ENCODE measurements at places on chromosomes 1 and 21.

DNA sequence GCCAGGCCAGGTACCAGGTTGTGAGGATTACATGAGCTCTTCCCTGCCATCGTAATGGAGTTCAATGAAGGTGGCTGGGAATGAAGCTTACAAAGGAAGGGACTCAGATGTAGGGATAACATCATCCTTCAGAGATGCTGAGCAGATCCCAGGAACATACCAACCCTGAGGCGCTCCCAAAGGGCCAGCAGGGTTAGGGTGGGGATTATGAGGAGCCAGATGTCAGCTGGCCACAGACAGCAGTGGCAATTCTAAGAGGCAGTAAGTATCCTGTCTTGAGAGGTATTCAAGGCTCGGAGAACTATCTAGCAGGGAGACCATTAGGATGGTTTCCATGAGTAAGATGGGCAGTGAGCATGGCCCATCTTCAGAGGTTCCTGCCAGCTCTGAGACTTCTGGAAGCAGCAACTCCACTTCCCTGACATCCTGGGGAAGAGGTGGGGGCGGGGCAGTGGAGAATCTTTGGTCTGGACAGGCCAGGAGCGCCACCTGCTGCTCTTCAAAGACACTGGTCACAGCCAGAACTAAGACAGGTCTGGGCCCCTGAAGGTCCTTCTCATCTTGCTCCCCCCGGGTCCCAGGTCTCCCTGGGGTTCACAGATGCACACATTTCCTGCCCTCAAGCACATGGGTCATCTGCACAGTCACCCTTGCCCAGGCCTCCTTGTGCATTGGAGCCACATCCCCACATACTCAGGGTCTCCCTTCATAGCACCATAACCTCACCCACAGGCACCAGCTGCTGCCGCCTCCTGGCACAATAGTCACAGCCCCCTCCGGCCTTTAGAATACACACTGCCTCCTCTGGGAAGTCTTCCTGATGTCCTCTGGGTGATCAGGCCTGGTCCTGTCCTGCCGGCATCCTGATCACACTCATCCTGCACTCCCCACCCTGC is 2.7 kb upstream of the SDC3 start:
- peak; percentile 71 for DNase-seq

DNA sequence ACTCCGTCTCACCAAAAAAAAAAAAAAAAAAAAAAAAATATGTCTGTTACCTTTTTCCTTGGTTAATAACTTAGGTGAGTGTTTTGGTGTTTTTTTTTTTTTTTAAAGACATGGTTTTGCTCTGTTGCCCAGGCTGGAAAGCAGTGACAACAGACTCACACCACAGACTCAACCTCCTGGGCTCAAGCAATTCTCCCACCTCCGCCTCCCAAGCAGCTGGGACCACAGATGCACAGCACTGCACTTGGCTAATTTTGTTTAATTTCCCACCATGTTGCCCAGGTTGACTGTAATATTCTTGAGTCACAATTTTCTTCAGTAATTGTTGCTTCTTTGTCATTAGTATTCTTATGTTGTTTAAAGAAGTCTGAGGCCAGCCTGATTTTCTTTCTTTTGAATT is 149.2 kb upstream of the SYT6 start:
- no peak for DNase-seq

GRCh38 chr1:180791806-180792205 is 120.9 kb upstream of the KIAA1614 start:
- DNase-seq, result no peak

DNA sequence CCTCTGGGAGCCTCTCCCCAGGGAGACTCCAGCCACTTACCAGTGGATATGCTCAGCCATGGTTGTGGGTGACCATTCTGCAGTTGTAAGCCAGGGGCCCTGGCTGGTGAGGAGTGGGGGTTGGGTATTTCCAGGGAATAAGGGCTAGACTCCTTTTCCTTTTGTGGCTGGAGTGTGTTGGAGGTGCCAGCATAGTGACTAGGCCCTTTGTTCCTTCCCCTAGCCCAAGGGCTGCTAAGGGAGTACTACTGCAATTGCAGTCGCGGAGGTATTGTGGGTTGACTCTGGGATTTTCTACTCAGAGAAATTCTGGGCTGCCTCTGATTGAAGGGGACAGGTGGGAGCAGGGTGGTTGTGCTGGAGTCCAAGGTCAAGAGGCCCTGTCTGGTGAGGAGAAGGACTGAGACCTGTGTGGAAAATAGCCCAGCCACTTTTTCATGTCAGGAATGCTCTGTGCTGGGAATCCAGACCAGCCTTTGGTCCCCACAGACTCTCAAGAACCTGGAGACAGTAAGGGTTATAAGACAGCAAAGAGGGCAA is 43.1 kb downstream of the MROH9 start:
- DNase-seq, result no peak

DNA sequence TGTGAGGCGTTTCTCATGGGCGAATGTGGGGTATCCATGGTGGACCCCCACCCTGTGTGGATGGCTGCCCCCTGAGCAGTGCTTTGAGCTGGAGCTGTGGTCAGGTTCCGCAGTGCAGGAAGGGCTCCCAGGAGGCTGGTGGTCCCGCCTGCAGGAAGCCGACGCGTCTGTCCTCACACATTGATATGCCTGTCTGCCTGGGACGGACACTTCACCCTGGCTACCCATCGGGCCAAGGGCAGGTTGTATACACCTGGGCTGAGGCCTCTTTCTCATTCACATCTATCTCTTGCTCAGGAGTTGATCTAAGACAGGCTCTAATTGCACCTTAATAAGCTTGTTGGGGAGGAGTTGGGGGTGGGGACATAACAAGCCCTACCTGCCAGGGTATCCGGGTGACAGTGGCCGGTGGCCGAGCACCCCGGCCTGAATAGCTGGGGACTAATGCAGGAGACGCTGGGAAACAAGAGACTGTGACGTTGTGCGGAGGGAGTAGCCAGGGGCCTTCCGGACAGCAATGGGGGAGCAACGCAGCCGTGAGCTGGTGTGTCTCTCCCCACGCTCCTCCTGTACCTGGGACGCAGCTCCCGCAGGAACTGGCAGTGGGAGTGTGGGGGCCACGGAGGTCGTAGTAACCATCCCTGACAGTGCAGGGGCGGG is 21.7 kb downstream of the PDXK start:
- DNase-seq, result no peak

DNA sequence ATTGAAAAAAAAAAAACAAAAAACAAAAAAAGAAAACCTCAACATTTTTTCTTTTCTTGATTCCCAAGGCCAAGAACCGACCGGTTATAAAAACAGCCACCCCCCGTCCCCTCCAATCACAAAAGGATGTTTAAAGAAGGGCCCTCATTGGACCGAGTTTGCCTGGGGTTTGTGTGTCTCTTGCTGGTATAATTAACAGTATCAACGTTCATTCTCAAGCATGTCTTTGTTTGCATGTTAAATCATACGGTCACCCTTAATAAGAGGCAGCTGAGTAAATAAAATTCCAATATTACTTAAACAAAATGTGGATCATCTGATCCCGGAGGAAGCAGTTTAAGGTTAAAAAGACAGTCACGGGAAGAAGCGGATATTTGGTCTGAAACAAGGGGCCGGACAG is 201.1 kb downstream of the PRDM2 start:
- no peak for DNase-seq

DNA sequence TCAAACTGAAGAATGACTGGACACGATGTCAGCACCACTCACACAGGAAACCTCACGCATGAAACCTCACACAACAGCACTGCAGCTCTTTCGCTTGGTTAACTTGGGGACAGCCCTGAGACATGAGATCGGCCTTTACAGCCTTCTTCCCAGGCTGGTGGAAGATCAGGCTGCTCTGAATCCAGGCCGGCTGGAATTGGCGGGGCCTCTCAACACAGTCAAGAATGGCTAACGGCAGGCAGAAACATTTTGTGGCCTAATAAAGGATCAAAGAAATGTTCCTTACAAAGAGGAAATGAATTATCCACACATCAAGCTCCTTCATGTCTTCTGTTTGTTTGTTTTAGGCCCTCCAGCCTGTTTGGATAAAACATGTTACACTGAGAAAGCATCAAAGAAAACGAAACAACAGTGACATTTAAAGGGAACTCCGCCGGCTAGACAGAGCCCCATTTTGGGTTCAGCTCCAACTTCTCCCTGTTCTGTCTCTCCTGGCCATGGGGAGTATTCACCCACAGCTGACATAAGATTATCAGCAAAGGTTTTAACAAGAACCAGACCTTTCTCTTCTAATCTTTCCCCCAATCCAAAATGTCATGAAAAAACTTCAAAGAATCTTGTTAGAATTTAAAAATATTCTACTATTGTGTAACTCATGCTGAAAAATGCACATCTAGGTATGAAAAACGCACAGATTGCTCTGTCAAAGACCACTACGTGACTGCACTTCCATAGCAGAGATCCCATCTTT is 131.2 kb downstream of the SLC45A1 start:
- DNase-seq, result no peak

DNA sequence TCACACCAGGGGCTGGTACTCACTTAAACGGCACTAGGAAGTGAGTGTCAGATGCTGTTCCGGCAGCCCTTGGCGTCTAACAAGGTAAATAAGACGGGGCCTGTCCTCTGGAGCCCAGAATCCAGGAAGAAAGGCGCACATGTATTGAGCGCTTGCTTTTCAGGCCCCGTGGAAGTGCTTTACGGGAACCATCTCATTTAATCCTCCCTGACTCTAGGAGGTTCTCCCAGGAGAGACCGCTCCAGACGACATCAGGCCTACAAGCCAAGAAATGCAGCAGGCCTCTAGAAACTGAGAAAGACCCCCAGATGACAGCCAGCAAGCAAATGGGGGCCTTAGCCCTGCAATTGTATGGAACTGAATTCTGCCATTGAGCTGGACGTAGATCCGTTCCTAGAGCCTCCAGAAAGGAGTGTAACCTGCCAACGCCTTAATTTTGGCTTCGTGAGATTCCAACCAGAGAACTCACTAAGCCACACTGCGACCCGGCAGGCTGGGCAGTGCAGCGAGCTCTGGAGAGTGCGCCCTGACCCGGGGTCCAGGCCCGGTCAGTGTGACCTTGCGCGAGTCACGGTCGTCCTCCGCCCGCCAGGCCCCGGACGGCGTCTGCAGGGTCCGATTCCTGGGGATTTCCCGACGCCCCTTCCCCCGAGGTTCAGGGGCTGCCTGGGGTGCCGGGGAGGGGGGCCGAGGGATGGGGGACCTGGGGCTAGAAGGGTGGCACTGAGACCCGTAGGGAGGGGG is 532 bp upstream of the MANEAL start:
- no peak for DNase-seq

DNA sequence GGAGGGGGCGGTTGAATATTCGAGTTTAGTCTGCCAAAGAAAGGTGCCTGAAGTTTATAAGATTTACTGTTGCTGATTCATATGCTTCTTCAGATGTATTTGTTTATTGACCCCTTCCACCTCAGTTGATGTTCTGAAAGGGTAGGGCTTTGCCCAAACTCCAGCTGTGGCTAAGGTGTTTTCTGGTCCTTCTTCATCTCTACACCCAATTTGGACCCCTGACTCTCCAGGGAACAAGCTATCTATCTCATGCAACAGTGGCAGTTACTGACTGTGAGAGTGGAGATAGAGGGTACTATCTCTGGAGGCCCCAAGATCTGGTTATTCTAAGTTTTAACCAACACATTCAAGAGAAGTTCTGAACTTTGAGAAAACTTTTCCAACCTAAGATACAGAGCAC is 12.6 kb upstream of the ALG14 start:
- DNase-seq, result no peak

DNA sequence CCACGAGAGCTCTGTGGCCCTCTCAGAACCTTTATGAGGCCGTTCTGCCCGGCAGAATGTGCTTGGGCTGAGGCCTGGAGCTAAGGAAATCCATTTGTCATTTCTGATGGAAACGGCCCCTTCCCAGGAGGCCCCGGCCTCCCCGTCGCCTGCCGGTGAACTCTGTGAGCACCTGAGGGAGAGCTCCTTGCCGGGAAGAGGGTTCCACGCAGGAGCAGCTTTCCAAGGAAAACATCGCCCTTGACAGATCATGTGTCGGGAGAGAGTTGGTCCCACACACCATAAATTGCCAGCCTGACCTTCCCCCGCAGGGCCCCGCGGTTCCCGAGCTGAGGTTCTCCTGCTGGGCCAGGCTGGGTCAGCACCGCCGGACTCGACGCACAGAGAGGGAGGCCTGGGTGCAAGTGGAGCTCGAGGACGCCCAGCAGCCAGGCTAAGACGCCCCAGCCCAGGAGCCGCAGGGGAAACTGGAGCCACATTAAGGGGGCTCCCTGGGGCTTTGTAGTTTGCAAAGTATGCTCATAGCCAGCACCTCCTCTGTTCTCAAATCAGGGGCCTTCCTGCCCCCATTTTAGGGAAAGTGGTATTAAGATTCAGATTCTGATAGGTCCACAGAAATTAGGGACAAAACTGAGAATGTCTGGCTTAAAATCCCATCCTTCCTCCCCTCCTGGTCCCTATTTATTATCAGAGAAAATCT is 239.5 kb downstream of the FOXD2 start:
- no peak for DNase-seq

DNA sequence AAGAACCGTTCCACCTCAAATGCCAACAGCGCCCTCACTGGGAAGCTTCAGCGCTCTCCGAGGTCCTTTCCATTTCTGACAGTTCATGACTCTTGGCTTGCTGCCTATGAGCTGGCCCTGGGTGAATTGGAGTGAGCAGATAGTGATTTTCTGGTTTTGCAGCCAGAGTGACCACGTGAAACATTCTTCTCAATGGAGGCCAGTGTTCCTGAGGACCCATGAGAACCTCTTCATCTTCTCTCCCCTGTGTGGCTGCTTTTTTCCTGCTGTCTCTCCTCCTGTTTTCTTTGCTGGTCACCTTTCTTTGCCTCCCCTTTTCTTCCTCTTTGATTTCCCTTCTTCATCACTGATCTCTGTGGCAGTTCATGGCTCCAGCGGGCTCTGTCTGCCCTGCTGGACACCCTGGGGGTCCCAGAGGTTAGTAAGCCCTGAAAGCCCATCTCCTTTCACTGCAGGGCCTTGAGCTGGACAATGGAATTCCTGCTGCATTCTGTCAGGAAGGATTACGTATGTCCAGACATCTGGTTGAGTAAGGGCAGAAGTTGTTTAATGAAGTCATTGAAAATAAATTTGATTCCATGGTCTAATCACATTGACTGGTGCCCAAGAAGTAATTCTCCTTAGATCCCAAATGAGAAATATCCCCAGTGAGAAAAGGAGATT is 29.9 kb downstream of the VASH2 start:
- no peak for DNase-seq

GRCh38 chr1:200379432-200379757 is 30.4 kb downstream of the ZNF281 start:
- DNase-seq, result peak; percentile 20

DNA sequence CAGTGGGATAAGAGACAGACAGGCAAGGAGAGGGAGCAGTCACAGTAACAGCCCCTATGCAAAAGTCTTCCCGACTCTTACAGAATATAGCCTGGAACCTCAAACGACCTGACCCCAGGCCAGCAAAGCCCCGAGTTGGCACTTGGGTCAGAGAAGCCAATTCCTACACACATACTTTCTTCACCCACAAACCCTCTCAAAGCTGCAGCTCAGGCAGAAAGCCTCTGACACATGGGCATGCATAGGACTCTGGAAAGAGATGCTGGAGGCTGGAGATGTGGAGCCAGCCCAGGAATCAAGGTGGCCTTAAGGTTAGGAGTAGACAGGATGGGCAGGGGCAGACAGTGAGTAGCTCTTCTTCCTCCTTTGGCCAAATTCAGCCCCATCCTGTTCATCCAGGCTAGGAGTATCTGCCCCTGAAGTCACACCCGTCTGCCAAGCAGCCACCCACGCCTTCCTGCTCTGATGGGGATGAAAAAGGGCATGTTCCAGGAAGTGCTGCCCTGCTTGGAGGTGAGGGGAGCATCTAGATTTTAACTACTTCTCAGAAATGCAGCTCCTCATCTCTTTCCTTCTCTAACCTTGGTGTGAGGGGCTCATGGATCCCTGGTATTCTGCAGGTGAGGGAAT is 7.8 kb downstream of the SLC41A1 start:
- DNase-seq, result no peak
